Activated CD8-positive, alpha-beta T cell treated with anti-CD3 and anti-CD28 coated beads for 36 hours (primary cell): ENCODE measurements at places on chromosomes 7 and 10.

DNA sequence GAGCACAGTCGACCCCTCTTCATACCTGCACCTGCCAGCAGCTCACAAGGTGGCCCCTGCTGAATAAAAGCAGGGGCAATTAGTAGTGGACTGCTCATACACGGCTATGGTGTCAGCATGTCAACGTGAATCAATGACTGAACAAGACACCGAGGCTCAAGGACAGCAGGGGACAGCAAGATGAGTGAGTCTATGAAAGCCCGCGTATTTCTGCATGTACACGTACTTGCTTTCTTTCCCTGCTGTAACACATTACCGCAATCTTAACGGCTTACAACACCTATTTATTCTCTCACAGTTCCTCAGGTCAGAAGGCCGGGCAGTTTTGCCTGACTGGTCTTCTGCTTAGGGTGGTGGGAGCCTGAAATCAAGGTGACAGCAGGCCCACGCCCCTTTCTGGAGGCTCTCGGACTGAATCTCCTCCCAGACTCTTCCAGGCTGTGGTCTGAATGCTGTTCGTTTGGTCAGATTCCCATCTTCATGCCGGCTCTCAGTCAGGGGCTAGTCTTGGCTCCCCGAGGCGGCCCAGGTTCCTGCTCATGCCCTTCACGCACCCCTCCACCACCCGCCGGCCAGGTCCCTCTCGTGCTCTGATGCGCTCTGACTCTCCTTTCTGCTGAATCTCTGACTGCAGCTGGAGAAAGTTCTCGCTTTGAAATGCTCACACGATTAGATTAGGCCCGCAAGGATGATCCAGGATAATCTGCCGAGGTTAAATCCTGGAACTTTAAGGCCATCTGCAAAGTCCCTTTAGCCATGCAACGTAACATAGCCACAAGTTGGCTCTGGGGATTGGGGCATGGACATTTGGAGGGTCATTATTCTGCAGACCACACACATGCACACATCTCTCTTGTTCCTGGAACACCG is 7.8 kb upstream of the PPP2R2D start:
- DNase-seq, result no peak
- H3K27ac ChIP-seq, result no peak overlapping the region
- no peak overlapping the region for H3K4me3 ChIP-seq

GRCh38 chr10:43573250-43574000 is 991 bp downstream of the ZNF239 start:
- DNase-seq, result peak; percentile 23
- no peaks in the 10 kb centered on the region for H3K27me3 ChIP-seq

- peak overlapping the region; percentile 23 for H3K27ac ChIP-seq
- H3K4me3 ChIP-seq, result no peak overlapping the region
- H3K36me3 ChIP-seq, result peaks cover 36% of the 10 kb centered on the region
- no peak for DNase-seq
- H3K4me1 ChIP-seq, result peaks cover 41% of the 10 kb centered on the region
Observed at GRCh38 chr10:84406561-84406960, 78.2 kb downstream of the CCSER2 start.

GRCh38 chr10:91043173-91043910 is 122.5 kb upstream of the ANKRD1 start:
- no peak for DNase-seq
- peaks cover 3% of the 10 kb centered on the region for H3K27me3 ChIP-seq
- no peaks in the 10 kb centered on the region for H3K36me3 ChIP-seq

DNA sequence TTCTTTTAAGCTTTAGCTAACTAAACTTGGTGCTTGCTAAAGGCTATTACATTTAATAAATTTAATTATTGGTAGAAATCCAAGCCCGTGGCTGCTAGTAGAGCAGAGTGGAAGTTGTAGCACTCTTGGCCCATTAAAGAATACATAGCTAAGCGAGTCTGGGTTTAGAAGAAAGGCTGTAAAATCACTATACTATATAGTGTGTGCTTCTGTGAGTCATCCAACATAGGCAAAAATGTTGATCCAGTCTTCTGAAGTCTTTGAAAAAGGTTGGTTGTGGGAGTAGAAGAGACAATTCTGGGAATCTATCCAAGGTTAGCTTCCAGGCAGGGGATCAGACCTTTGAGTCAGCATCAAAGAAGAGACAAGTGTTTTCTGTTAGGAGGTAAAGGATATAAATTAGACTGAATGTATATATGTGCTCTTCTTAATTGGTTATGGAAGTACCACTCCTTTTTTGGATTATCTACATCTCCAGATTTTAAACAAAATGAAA is 664.2 kb downstream of the NXPH1 start:
- H3K4me1 ChIP-seq, result no peaks in the 10 kb centered on the region
- H3K27ac ChIP-seq, result no peak overlapping the region
- no peaks in the 10 kb centered on the region for H3K36me3 ChIP-seq
- H3K4me3 ChIP-seq, result no peak overlapping the region
- no peaks in the 10 kb centered on the region for H3K27me3 ChIP-seq

- no peak overlapping the region for H3K4me3 ChIP-seq
- H3K36me3 ChIP-seq, result no peaks in the 10 kb centered on the region
- peaks cover 1% of the 10 kb centered on the region for H3K27me3 ChIP-seq
Observed at GRCh38 chr10:69410487-69410886, 6.2 kb downstream of the TACR2 start.

DNA sequence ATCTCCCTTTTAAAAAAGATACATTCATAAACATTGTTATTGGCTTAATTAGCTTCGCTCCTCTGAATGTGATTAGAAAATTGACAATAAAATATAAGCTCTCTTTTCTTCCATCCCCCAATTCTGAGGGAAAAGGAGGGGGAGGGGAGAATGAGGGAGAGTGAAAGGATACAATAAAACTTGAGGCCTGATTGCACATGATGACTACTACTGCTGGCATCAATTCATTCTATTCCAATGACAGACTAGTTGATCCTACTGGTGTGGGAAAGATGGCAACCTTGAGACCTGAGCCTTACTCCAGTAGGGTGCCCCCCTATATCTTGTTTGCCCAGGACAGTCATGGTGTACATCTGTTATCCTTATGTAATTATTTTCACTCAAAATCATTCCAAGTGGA is 4.5 kb upstream of the IQUB start:
- no peak overlapping the region for H3K4me3 ChIP-seq
- no peak overlapping the region for H3K27ac ChIP-seq
- H3K36me3 ChIP-seq, result no peaks in the 10 kb centered on the region
- no peak for DNase-seq
- H3K4me1 ChIP-seq, result peaks cover 21% of the 10 kb centered on the region
- peaks cover 4% of the 10 kb centered on the region for H3K27me3 ChIP-seq

GRCh38 chr7:32289651-32290414 is 200.3 kb downstream of the LSM5 start:
- H3K36me3 ChIP-seq, result no peaks in the 10 kb centered on the region
- no peak for DNase-seq
- no peak overlapping the region for H3K4me3 ChIP-seq
- H3K27me3 ChIP-seq, result no peaks in the 10 kb centered on the region
- no peak overlapping the region for H3K27ac ChIP-seq

DNA sequence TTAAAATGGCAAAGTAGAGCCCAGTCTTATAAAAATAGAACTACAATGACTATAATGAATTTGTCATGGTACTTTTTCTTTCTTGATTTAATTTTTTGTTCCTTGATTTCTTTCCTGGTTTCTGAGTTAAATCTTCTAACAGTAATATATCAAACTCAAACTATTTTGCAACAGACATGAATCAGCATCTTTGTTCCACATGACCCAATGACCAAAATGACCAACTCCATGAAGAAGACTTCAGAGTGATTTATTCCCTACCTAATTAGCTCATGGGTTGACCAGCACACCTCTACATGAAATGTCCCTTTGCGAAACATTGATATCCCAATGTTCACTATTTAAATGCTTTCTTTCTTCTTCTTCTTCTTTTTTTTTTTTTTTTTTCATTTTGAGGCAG is 30.9 kb downstream of the NMT2 start:
- H3K4me1 ChIP-seq, result peaks cover 25% of the 10 kb centered on the region
- H3K27ac ChIP-seq, result no peak overlapping the region
- H3K36me3 ChIP-seq, result peaks cover 36% of the 10 kb centered on the region
- H3K4me3 ChIP-seq, result no peak overlapping the region
- DNase-seq, result no peak

GRCh38 chr7:87225696-87226095 is 6.2 kb upstream of the TMEM243 start:
- DNase-seq, result no peak
- peaks cover 18% of the 10 kb centered on the region for H3K4me1 ChIP-seq
- no peak overlapping the region for H3K27ac ChIP-seq
- H3K4me3 ChIP-seq, result no peak overlapping the region
- peaks cover 2% of the 10 kb centered on the region for H3K27me3 ChIP-seq
